ENCODE measurements at places on chromosomes 16 and 17. TPM values are rescaled to one million over a fixed set of nuclear protein-coding genes. Genes with fewer than 3 reads are reported as not detected.

- no peaks in the 10 kb centered on the region for H3K27me3 ChIP-seq
- H3K27ac ChIP-seq: no peak overlapping the region
These were observed 15.1 kb downstream of the NQO1 start for GRCh38 chr16:69711115-69711740.

DNA sequence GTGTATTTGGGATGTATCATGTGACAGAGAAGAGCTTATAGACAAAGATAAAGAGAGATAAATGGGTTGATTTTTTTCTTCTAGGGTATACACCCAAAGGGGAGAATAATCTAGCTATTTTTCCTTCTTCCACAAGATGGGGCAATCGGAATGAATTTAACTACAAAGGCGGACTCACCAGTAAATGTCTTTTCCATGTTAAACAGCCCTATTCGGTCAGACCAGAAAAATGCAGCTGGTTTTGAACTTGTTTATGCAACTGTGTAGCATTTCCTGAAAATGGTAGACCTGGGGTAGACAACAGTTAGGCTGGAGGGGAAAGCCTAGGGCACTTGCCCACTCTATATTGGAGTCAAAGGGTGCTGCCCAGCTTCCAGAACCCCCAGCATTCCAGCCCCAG, 477.1 kb downstream of the TOX3 start:
- H3K27ac ChIP-seq: no peak overlapping the region
- no peaks in the 10 kb centered on the region for H3K27me3 ChIP-seq
- no peak overlapping the region for H3K4me3 ChIP-seq

DNA sequence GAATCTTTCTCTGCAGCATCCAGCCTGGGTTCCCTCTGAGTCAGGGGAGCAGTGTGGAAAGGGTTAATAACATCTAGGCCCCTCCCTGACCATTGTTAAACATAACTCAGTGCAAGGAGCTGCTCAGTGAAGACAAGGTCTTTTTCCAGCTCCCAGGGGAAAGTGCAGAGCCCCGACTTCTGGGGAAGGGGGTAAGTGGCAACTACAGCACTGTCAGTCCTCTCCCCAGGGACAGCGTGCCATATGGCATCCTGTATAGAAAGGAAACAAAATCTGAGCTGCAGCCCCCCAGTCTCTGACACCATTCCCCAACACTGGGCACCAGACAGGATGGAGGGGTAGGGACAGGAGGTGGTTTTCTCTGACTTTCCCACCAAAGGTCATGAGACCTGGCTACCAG, 7.8 kb downstream of the MRPL27 start:
- DNase-seq: no peak
- H3K27me3 ChIP-seq: no peaks in the 10 kb centered on the region
- no peak overlapping the region for H3K27ac ChIP-seq
- no peak overlapping the region for H3K4me3 ChIP-seq
- H3K4me1 ChIP-seq: no peaks in the 10 kb centered on the region
- H3K36me3 ChIP-seq: peaks cover 25% of the 10 kb centered on the region

- no peaks in the 10 kb centered on the region for H3K4me1 ChIP-seq
- H3K27ac ChIP-seq: no peak overlapping the region
- H3K27me3 ChIP-seq: no peaks in the 10 kb centered on the region
These were observed 53.9 kb upstream of the MON1B start for GRCh38 chr16:77137045-77137444.

- no peak for DNase-seq
- peaks cover 3% of the 10 kb centered on the region for H3K36me3 ChIP-seq
- H3K27me3 ChIP-seq: no peaks in the 10 kb centered on the region
- H3K4me1 ChIP-seq: peaks cover 5% of the 10 kb centered on the region
- 0 out of 2 replicates have a peak overlapping the region, but pooled peaks have one; percentile 18 for H3K27ac ChIP-seq
- no peak overlapping the region for H3K4me3 ChIP-seq
These were observed 13.9 kb downstream of the RECQL5 start for GRCh38 chr17:75652934-75653549.

DNA sequence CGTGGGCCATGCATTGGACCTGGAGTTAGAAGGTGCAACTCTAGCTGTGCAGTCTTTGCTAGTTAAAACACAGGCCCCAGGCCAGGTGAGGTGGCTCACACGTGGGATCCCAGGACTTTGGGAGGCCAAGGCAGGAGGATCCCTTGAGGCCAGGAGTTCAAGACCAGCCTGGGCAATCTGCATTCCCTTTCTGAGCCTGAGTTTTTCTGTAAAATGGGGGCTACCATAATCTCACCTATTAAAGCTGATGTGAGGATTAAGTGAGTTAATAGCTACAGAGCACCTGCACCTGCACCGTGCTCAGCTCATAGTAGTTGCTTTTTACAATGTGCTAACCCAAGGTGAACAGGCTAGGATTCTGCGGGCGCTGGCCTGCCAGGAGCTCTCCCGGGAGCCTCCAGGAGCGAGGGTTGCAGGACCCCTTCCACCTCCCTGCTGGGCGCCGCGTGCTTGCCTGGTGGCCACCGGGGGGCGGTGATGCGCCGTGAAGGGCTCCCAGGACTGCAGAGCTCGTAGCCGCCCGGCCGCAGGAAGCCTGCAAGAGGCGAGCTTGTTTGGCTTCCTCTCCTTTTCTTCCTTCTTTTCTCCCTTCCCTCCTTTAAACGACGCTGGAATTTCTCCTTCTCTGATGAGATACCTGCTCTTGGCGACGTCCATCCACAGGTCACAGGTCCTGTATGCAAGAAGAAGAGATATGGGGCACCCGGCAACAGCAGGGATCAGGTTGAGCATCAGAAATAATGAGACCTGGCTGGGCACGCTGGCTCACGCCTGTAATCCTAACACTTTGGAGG, 51.3 kb downstream of the ZFP90 start:
- H3K4me3 ChIP-seq: no peak overlapping the region
- H3K4me1 ChIP-seq: no peaks in the 10 kb centered on the region
- no peak overlapping the region for H3K27ac ChIP-seq
- no peaks in the 10 kb centered on the region for H3K36me3 ChIP-seq
- DNase-seq: no peak

GRCh38 chr17:74797824-74798223, 21.7 kb upstream of the NAT9 start:
- DNase-seq: no peak
- H3K4me3 ChIP-seq: no peak overlapping the region
- H3K27ac ChIP-seq: no peak overlapping the region
- no peaks in the 10 kb centered on the region for H3K27me3 ChIP-seq

DNA sequence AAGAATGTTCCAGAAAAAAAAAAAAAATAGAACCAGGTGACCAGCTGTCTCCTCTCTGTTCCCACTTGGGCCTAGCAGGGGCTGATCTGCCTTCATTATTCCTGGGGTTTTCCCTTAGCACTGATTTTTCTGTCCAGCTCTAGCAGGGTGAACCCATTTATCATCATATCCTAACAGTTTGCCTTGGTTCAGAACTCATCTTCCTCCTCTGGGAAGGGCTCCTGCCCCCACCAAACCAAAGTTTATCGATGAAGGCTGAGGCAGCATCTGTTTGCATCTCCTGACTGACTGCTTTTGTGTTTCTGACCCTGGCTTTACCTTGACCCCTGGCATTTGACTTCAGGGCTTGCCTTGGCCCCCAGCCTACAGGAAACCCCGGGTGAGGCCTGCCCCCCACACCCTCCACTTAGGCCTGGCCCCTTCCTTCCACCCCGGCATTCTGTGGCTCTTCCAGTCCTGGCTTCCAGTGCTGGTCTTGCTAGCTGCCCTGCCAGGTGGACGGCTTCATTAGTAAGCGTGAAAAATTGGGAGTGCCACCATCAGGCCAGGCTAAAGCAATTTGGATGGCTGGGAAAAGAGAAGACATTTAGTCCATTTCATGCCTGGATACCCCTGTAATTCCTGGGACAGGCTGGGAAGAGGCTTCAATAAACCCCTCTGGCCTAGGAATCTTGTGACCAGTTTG, 164.9 kb downstream of the CCDC182 start:
- H3K27ac ChIP-seq: no peak overlapping the region
- DNase-seq: no peak
- no peaks in the 10 kb centered on the region for H3K27me3 ChIP-seq
- H3K4me3 ChIP-seq: no peak overlapping the region

GRCh38 chr17:69947027-69947759, 127.8 kb upstream of the KCNJ16 start:
- no peak overlapping the region for H3K4me3 ChIP-seq
- H3K27me3 ChIP-seq: no peaks in the 10 kb centered on the region
- H3K27ac ChIP-seq: no peak overlapping the region
- H3K36me3 ChIP-seq: no peaks in the 10 kb centered on the region
- no peak for DNase-seq
- no peaks in the 10 kb centered on the region for H3K4me1 ChIP-seq

DNA sequence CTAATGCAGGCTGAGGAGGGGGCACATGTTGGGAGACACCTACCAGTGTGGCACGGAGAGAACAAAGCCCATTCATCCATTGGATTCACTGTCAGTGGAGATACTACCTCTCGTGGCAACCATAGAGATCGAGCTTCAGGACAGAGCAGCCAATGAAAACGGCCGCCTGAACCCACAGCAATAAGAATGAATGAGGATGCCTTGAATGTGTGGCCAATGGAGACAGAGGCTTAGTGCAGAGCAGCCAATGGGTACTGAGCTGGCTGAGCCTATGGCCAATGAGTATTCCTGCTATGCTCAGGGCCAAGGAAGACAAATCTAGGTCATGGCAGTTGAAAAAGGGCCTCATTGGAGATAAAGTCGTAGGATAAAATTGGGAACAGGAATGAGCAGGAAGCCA, 10.9 kb downstream of the ARHGEF15 start:
- H3K4me3 ChIP-seq: no peak overlapping the region
- no peaks in the 10 kb centered on the region for H3K4me1 ChIP-seq
- H3K27ac ChIP-seq: no peak overlapping the region
- no peak for DNase-seq

DNA sequence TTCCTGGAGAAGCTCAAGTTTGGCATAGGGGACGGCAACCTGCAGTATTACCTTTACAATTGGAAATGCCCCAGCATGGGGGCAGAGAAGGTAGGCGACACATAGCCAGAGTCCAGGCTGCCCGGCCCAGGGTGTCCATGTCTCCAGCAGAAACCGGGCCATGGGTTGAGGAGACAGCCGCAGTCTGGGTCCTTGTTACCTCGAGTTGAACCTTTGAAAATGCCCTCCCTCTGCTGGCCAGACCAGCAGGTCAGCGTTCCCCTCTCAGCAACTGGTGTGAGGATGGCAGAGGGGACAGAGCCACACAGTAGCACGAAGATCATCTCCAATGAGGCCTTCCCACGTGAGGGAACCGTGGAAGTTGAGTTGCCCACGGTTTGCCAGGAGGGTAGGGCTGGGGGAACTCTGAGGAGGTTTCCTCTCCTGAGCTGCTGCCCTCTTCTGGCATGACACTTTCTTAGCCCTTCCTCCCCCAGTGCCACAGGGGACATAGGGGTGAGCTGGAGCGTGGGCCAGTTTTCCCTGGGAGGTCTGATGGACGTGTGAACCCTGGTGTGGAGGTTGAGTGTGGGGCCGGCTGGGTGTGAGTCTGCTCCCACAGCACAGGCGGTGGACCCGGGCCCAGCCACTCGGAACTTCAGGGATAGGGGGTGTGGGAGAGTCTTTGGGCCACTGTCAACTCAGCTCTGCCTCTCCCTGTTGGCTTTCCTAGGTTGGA, 27.2 kb downstream of the PLCD3 start:
- H3K27ac ChIP-seq: no peak overlapping the region
- H3K4me1 ChIP-seq: no peaks in the 10 kb centered on the region
- peaks cover 51% of the 10 kb centered on the region for H3K36me3 ChIP-seq
- H3K4me3 ChIP-seq: no peak overlapping the region

DNA sequence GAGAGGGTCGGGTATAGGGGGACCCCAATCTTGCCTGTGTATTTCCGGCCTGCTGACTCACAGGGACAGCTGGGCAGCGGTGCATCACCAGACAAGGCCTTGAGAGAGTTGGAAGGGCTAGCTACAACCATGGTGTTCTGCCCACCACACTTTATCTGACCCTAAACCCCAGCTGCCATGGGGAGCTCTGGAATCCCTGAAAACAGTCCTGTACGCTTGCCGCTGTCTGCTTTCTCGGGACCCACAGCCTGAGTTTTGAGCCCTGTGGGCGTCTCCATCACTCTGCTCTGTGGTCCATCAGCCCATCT, 100.4 kb upstream of the GSE1 start:
- no peaks in the 10 kb centered on the region for H3K4me1 ChIP-seq
- no peaks in the 10 kb centered on the region for H3K36me3 ChIP-seq
- H3K27ac ChIP-seq: no peak overlapping the region

DNA sequence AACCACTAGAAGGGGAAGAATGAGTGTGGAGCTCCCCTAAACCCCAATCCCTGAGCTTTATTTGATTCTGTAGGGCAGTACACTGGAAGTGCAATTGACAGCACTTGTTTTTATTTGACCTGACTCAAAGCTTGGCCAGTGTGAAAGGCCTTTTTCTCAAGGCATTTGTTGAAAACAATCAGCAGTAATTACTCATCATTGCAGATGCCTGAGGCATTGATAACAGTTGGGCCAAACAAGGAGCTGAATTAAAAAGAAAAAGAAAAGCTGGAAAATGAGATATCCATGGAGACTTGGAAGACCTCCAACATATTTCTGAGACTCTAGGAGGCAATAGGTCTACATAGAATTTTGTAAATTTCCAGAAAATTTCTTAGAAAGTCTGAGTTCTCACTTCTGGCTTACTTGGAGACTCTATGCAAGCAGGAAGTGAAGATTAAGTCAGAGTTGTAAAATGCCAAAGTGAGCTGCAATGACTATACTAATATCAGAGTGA, 200.8 kb upstream of the KCNJ16 start:
- H3K36me3 ChIP-seq: no peaks in the 10 kb centered on the region
- H3K4me1 ChIP-seq: peaks cover 10% of the 10 kb centered on the region
- H3K27ac ChIP-seq: no peak overlapping the region
- no peak overlapping the region for H3K4me3 ChIP-seq
- no peaks in the 10 kb centered on the region for H3K27me3 ChIP-seq
- no peak for DNase-seq

GRCh38 chr16:51592535-51593300, 441.6 kb upstream of the SALL1 start:
- H3K4me3 ChIP-seq: no peak overlapping the region
- H3K4me1 ChIP-seq: no peaks in the 10 kb centered on the region
- no peaks in the 10 kb centered on the region for H3K27me3 ChIP-seq
- DNase-seq: no peak
- H3K36me3 ChIP-seq: no peaks in the 10 kb centered on the region

GRCh38 chr17:62859146-62859545, 51.0 kb upstream of the MARCHF10 start:
- no peaks in the 10 kb centered on the region for H3K27me3 ChIP-seq
- no peaks in the 10 kb centered on the region for H3K36me3 ChIP-seq
- no peaks in the 10 kb centered on the region for H3K4me1 ChIP-seq
- DNase-seq: no peak
- H3K27ac ChIP-seq: no peak overlapping the region

DCAF7 gene
- polyA plus RNA-seq: 85.0 TPM

TSPAN10 gene
- 0.47 TPM for polyA plus RNA-seq

ZNF263 gene
- polyA plus RNA-seq: 17.2 TPM

TP53TG3D gene
- not detected for polyA plus RNA-seq

FNDC8 gene
- not detected for polyA plus RNA-seq

IL34 gene
- not detected for polyA plus RNA-seq

PARD6A gene
- polyA plus RNA-seq: 10.1 TPM

IL17C gene
- not detected for polyA plus RNA-seq

ACSM2A gene
- polyA plus RNA-seq: not detected

KRTAP1-1 gene
- polyA plus RNA-seq: not detected

TEFM gene
- polyA plus RNA-seq: 41.1 TPM

CACNA1G gene
- not detected for polyA plus RNA-seq

All from GM12878 (cell line).